ENCODE measurements at places on chromosomes 7 and 10.

DNA sequence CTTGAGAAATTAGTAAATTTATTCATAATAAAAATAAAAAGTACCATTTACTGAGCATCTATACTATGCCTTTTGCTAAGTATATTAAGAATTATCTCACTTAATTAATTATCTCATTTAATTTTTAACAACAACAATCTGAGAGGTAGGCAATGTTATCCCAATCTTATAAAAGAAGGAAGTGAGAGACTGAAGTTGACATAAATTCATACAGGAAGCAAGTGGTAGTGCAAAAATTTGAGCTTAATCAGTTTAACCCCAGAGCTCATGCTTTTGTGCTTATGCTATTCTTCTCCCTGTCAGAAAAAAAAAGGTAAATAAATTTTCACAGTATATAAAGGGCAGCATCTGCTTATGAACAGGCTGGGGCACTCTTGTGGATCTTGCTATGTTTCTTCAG is 2.7 kb upstream of the LIPF start:
- no peak for DNase-seq

DNA sequence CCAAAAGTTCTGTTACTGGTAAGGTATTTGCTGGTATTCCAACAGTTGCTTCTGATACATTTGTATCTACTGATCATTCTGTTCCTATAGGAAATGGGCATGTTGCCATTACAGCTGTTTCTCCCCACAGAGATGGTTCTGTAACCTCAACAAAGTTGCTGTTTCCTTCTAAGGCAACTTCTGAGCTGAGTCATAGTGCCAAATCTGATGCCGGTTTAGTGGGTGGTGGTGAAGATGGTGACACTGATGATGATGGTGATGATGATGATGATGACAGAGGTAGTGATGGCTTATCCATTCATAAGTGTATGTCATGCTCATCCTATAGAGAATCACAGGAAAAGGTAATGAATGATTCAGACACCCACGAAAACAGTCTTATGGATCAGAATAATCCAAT is 131.0 kb downstream of the AASS start:
- DNase-seq: no peak

GRCh38 chr10:63503395-63503794 is 17.8 kb upstream of the REEP3 start:
- no peak for DNase-seq

DNA sequence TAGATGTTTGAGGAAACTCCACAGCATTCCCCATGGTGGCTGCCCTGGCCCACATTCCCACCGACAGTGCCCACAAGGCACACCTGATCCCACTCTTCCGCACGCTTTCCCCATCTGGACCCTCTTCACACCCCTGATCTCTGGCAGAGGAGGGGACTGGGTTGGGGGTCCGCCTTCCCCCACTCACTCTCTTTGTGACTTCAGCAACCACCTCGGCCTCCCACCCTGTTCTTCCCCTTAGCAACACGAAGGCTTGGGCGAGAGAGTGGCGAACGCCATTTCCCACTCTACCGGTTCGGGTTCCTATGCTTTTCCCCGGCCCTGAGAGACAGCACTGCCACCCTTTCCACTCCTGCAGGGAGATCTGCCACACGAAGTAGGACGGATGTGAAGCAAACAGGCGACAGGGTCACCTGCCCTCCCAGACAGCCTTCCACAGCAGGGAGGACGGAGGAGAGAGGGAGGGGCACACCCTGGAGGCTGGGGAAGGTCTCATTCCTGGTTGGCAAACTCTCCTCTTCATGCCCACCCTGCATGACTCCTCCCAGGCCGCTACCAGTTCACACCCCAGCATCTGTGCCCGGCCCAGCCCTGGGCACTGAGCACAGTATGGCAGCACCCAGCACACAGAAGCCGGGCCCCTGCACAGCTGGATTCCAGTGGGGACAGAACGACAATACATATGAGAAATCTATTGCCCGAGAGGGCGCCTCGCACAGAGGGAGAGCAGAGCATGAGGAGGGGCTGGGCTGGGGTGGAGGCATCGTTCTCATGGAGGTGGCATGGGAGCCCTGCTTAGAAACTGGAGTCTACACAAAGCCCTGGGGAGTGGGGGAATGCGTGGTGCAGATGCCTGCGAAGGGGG is 93.5 kb downstream of the PAXIP1 start:
- DNase-seq: no peak

DNA sequence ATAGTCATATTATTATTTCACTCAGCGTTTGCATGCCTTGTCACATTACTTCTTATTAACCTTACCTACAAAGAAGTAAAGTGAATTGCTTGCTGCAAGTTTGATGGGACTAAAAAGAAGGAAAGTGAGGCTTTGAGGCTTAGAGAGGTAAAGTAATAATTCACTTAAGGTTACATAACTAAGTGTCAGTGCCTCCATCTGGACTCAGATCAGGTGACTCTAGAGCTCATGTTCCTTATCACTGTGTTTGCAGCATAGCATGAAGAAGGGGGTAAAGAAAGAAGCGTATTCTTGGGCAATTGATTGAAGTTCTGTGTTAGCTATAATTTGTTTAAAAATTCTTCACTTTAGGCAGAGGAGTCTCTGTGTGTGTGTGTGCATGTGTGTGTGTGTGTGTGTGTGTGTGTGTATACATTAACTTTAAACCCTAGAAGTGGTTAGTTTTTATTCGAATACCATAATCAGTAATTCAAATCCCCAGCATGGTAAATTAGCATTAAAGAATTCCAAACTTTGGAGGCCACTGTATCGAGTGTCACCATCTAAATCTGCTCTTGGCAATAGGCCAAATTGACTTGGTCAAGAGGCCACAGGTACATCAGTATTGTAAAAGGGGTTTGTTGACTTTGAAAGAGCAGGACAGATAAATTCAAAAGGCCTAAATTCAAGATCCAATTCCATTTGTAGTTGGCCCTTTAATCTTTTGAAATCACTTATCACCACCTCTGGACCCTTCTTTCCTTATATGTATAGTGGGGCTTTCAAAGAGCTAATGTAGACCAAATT is 2.2 kb upstream of the PON3 start:
- no peak for DNase-seq

DNA sequence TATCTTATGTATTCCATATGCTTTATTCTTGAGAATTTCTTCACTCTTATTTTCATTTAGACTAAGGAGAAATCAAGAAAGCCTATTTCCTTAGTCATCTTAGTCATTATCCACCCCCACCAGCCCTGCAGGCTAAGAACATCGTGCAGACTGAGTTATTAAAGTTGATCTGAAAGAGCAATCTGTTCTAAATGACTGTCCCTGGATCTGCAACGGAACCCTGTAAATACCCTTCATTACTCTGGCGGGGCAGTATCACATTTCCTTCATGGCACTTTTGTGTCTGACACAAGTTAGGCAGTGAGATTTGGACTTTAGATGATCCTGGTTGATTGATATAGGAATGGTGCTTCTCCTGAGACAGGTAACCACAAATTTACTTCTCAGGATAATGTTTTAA is 3.5 kb upstream of the MYPN start:
- peak; percentile 53 for DNase-seq

- no peak for DNase-seq
Observed at GRCh38 chr7:9796241-9796640, 1177.4 kb upstream of the PHF14 start.

DNA sequence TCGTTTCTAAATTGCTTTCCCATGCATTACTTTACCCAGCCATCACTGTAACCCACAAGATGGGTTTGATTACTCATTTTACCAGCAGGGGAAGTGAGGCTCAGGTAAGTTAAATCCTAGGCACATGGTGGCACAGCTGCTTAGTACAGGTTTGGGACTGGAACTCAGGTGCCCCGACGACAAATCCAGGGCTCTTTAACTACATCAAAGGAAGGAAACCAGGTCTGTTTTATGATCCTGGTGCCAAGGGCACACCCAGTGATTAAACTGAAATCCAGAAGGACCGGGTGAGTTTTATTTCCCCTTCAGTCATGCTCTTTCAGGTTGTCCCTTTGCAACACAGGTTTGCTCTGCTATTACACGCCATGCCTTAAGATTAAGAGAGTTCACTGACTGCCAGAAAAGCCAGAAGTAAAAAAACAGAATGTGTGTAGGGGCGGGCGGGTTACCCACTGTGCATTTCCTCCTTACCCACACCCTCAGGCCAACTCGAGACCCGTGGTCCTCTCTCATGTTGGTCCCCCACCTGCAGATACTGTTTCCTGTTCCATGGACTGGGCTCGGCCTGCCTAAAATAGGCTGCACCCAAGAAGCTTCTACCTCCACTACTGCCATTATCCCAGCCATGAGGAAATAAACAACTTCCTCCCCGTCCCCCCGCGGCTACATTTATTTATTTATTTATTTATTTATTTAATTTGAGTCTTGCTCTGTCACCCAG is 55.1 kb upstream of the KDM7A start:
- DNase-seq: no peak
